Ureter (tissue), 1 donor: ENCODE measurements at places on chromosomes 5 and 9.

DNA sequence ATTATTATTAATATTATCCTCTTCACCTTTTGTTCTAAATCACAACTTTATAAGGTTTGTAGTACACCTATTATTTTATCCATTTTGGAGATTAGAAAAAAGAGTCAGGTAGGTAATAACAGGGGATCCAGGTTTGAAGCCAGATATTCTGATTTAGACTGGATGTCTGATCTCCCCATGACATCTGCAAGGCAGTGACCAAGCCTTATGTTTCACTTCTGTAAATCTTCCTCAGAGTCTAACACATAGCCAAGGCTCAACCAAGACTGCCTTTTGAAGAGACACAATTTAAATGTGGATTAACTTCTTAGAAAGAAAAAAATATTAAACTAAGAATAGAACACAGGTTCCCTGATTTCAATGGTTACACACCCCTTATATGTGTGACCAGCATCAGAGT lies 44.2 kb downstream of the CETN3 start:
- no peak for DNase-seq

- no peak for DNase-seq
These were observed 762 bp downstream of the CACNA1B start for GRCh38 chr9:137878146-137878941.

DNA sequence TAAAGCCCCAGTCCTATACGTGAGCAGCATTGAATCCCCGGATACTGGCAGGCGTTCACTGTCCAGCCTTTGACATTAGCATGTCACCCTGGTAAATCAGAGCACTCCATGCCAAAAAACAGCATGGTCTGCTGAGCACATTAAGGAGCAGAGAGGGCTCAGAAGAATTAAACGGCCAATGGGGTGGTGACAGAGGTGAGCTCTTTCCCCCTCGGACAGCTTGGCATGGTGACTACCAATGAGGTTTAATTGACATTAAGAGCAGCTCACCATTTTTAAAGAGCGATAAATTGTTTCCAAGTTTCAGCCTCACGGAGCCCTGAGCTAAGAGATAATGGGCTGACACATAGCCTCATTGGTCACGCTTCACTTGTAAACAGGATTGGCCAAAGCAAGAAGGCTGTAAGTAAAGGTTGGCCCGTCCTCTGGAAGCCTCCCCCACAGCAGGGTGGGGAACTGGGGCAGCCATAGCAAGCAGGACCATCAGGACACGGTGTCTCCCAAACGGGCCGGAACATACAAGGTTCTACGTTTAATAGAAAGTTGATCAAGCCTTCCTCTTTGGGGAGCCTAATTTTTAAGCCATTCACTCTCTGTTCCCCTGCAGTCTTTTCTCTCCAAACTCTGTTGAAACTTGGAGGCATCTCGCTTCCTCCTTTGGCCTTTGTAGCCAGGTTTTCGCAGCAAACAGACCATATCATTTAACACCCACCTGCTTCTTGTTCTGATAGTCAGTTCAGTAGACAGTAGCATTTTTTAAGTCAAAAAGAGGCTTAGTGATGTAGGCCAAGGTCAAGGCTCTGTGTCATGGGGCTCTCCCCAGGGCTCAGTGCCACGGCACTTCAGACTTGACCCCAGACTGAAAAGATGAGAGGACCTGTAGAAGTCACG lies 25.9 kb downstream of the QRFP start:
- DNase-seq = no peak

GRCh38 chr9:133458643-133459312 lies 1.0 kb upstream of the CACFD1 start:
- no peak for DNase-seq

GRCh38 chr5:150505041-150505511 lies 2.9 kb upstream of the NDST1 start:
- no peak for DNase-seq

GRCh38 chr9:124973807-124974206 lies 32.9 kb upstream of the GOLGA1 start:
- no peak for DNase-seq

GRCh38 chr5:151692312-151692711 lies 5.6 kb upstream of the SPARC start:
- DNase-seq = no peak

DNA sequence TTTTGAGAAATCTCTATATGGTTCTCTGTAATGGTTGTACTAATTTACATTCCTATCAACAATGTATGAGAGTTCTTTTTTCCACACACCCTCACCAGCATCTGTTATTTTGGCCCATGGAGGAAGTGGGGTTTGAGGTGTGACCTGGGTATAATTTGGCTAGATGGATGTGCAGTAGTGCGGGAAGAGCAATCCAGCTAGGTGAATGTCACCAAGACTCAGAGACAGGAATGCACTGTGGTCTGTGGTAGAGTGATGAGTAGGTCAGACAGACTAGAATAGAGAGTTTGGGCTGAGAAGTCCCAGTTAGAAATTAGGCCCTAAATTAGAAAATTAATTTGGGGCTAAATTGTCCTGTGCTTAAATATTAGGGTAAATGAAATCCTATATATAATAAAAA lies 32.8 kb upstream of the PIP5K1B start:
- DNase-seq = no peak

DNA sequence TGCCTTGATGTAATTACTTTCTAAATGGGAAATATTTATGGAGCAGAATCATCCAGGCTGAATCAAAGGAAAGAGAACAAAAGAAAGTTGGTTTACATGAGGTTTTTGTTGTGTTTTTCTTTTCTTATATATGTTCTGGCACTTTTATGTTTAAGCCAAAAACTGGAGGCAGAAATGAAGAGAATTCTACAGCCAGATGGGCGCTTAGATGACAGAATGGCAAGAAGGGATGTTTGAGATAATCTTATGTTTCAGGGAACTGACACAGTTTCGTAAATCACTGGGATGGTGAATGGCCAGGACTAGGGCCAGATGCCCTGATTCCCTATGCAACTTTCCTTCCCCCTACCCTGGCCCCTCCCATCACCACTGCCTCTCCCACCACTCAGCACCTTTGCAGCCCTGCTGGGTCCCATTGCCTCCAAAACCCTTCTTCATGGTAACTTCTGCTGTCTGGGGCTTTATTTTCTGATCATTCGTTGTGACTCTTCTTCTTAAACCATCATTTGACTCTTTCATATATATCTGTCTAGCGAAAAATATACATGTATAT lies 111.8 kb downstream of the EFNA5 start:
- no peak for DNase-seq

DNA sequence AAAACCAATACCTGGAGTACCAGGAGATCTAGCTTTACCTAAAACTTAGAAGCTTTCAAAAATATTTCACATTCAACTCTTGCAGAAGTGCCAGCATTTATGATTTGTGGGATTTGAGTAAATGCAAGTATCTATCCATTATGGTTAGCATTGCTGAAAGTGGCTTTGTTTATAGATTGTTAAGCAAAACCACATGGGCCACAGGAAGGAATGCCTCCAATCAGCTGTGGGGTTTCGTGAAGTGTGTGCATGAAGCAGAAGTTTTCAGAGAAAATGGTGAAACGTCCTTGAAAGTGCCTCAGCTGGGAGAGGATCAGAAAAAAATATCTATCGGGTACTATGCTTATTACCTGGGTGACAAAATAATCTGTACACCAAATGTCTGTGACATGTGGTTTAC lies 4.2 kb downstream of the LECT2 start:
- no peak for DNase-seq

DNA sequence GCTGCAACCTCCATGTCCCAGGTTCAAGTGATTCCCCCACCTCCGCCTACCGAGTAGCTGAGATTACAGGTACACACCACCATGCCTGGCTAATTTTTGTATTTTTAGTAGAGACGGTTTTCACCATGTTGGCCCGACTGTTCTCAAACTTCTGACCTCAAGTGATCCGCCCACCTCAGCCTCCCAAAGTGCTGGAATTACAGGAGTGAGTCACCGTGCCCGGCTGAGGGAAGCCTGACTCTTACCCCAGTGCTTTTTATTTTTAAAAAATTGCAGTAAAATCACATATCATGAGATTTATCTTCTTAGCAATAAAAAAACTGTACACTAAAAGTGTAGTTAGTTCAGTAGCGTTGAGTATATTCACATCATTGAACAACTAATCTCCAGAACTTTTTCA lies 105.3 kb downstream of the SLIT3 start:
- DNase-seq = no peak

DNA sequence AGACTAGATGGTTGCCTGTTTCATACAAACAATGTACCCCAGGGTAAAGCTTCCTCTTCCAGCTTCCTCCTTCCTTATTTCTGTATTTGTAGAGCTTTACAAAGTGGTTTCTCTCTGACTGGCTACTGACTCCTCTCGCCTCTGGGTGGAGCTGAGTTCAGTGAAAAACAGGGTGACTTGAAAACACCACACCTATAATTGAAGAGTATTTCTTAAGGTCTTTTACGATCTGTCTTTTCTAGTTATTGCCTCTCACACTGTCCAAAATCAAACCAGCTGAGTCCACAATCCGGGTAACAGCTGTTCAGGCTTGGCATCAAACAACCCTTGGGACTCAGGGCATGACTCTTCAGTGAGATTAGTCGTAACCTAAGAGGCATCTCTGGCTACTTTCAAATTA lies 200.4 kb downstream of the ARRDC3 start:
- DNase-seq = peak; percentile 49

DNA sequence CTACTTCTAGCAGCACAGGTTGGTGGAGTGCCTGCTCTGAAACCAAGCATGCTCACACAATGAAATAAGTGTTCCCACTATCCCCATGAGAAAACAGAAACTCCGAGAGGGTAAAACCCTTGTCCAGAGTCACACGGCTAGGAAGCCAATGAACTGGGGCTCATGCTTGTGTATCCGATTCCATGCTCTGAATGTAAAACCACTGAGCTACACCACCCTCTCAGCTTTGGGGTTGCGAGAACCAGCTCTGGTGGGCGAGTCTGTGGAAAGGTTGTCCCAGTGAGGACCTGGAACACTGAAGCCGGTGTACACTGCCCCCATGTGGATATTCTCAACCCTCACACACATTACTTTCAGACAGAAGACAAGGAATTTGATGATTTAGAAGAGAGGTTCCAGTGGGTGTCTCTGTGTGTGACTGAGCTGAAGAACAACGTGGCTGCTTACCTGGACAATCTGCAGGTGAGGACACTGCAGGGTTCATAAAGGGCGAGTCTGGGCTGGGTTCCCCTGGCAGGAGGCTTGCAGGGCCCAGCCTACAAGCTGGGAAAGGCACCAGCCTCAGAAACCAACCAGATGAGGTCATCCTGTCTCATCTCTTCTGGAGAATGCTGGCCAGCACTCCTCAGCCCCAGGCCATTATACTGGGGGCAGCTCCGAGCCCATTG lies 37.4 kb downstream of the ARHGEF37 start:
- DNase-seq = no peak

- peak; percentile 29 for DNase-seq
These were observed 6.5 kb downstream of the HK3 start for GRCh38 chr5:176892663-176893062.

- DNase-seq = no peak
These were observed 161.8 kb upstream of the MAP1B start for GRCh38 chr5:71945436-71945835.

DNA sequence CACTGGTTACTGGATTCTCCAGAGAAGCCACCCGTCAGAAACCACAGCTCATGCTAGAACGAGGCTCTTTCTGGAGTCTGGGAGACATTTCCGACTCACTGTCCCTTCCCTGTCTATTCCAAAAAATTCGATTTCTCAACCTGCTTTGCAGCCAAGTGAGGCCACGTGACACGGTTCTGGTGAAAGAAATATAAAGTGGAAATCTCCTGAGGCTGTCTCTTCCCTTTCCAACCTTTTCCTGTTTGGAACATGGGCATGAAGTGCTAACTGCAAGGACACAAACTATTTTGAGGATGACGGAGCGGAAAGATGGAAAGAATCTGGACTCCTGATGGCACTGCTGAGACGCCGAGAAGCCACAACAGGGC lies 6.1 kb upstream of the PTGS1 start:
- no peak for DNase-seq

DNA sequence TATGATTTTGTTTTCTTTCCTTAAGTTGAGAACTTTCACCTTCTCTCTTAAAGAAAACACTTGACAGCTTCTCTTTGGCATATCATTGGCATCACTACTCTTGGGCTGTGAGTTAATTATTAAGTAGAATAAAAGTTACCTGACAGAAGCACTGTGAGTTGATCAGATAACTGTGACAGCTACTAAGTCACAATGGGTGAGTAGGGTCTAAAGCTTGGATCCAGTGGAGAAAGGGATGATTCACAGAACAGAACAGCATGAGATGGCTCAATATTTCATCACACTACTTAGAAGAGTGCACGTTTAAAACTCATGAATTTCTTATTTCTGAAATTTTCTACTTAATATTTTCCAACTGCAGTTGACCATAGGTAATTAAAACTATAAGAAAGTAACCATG lies 268.5 kb upstream of the NMUR2 start:
- no peak for DNase-seq

- DNase-seq = no peak
These were observed 62.8 kb upstream of the SUB1 start for GRCh38 chr5:32522429-32523143.

DNA sequence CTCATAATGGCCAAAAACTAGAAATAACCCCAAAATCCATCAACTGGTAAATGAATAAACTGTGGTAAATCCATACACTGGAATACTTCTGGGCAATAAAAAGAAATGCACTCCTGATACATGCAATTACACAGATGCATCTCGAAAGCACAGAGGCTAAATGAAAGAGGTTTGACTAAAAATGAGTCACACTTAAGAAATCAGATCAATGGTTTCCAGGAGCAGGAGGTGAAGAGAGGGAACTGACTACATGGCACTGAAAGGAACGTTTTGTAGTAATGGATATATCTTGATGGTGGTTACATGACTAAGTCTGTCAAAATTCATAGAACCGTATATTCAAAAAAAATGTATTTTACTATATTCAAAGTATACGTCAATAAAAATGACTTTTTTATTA lies 42.4 kb downstream of the STRBP start:
- DNase-seq = no peak

DNA sequence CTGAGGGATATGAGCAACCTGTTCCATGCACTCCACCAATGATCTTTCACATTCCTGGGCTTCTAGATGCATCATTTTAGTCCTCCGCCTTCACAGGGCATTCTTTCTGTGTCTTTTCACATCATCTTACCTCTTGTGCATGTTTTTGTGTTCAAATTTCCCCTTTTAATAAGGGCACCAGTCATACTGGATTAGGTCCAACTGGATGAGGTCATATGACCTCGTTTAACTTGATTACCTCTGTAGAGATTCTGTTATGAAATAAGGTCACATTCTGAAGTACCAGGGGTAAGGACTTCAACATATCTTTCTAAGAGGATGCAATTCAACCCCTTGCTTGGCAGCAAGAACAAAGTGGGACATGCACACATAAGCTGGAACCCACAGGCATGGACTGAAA lies 335.3 kb upstream of the TLE4 start:
- no peak for DNase-seq

DNA sequence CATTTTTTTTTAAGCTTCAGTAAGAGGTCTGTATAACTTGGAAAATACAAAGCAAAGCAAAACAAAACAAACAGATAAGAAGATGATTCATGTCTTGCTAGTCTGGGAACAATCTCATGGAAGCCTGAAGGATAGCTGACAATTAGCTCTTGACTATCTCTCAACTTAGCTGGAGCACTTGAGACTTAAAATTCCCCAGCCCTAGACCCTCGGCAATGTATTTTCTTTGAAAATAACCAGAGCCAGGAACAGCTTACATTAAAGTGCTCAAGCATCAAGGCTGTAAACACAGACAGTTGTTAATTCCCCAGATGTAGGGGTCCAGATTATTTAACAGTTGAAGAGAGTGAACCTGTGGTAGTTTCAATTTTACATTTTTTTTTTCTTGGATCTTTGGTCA lies 82.9 kb downstream of the TMEM252 start:
- DNase-seq = no peak

GRCh38 chr5:151097820-151098767 lies 17.3 kb upstream of the TNIP1 start:
- DNase-seq = no peak
